Mesothelial cell of epicardium (in vitro differentiated cells): ENCODE measurements at places on chromosomes 7 and 10.

GRCh38 chr7:48528646-48529045, 357.4 kb downstream of the ABCA13 start:
- H3K4me1 ChIP-seq: peaks cover 8% of the 10 kb centered on the region
- no peaks in the 10 kb centered on the region for H3K27me3 ChIP-seq
- no peak overlapping the region for H3K27ac ChIP-seq

- no peak for DNase-seq
- no peak overlapping the region for H3K27ac ChIP-seq
- H3K36me3 ChIP-seq: peaks cover 18% of the 10 kb centered on the region
- no peak overlapping the region for H3K4me3 ChIP-seq
- no peaks in the 10 kb centered on the region for H3K4me1 ChIP-seq
These were observed 88.2 kb downstream of the BBS9 start for GRCh38 chr7:33217595-33217994.

GRCh38 chr7:49623943-49624342, 149.5 kb upstream of the VWC2 start:
- peaks cover 21% of the 10 kb centered on the region for H3K4me1 ChIP-seq
- H3K27me3 ChIP-seq: no peaks in the 10 kb centered on the region
- no peak overlapping the region for H3K4me3 ChIP-seq
- no peaks in the 10 kb centered on the region for H3K36me3 ChIP-seq

DNA sequence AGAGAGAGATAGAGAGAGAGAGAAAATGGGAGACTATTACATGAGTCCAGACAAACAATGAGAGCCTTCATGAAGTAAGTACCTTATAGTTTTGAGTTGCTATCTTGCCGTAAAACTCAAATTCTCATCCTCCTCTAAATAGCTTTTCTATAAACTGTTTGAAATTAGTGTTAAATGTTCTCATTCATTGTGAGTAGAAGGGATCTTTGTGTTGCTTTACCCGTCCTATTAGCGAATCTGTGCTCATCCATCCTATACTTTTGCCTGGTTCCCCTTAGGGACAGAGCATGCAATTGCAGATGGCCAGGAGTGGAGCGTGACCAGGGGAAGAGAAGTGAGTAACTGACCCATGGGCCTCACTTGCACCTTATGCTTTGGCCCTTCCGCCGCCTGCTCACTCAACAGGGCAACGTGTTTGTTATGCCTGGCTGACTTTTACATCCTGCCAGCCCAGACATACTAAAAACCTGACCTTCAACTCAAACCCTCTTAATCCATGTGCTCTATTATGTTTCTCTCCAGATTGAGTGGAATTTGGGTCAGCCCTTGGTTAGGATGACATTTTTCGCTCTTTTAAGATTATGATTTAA, 244.2 kb upstream of the YAE1 start:
- DNase-seq: no peak
- peaks cover 17% of the 10 kb centered on the region for H3K27me3 ChIP-seq
- H3K4me1 ChIP-seq: no peaks in the 10 kb centered on the region
- H3K36me3 ChIP-seq: no peaks in the 10 kb centered on the region

- no peak overlapping the region for H3K27ac ChIP-seq
- H3K4me1 ChIP-seq: peaks cover 4% of the 10 kb centered on the region
- H3K4me3 ChIP-seq: no peak overlapping the region
- no peaks in the 10 kb centered on the region for H3K36me3 ChIP-seq
- peaks cover 3% of the 10 kb centered on the region for H3K27me3 ChIP-seq
These were observed 789.0 kb downstream of the PHTF2 start for GRCh38 chr7:78587443-78588044.

DNA sequence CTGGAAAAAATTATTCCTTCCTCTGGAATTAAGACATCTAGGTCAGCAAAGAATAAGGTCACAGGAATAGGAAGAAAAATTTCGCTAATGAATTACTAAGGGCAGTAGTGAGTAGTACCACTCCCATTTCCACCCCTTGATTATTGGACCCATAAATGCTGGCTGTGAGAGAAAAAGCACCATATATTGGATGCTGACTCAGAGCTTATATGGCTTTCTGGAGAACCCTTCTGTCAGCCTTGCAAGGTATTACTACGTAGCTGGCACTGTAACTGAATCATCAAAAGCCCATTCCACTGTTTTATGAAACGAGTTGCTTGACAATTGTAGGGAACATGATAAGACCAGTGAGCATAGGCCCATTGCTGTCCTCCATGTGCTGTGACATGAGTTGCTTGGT, 179.3 kb downstream of the ATRNL1 start:
- H3K27ac ChIP-seq: no peak overlapping the region
- no peak for DNase-seq
- H3K27me3 ChIP-seq: no peaks in the 10 kb centered on the region
- H3K4me1 ChIP-seq: no peaks in the 10 kb centered on the region
- peaks cover 2% of the 10 kb centered on the region for H3K36me3 ChIP-seq

DNA sequence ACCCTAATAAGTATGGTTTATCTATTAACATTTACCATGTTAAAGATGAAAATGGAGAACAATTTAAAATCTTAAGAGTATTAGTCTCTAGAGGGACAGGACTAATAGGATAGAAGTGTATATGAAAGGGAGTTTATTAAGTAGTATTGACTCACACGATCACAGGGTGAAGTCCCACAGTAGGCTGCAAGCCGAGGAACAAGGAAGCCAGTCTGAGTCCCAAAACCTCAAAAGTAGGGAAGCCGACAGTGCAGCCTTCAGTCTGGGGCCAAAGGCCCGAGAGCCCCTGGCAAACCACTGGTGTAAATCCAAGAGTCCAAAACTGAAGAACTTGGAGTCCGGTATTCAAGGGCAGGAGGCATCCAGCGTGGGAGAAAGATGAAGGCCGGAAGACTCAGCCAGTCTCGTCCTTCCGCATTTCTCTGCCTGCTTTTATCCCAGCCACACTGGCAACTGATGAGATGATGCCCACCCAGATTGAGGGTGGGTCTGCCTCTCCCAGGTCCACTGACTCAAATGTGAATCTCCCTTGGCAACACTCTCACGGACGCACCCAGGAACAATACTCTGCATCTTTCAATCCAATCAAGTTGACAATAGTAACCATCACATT, 140.8 kb upstream of the FAM20C start:
- H3K27me3 ChIP-seq: peaks cover 31% of the 10 kb centered on the region
- no peak overlapping the region for H3K27ac ChIP-seq
- no peak for DNase-seq
- H3K36me3 ChIP-seq: no peaks in the 10 kb centered on the region
- H3K4me1 ChIP-seq: no peaks in the 10 kb centered on the region
- no peak overlapping the region for H3K4me3 ChIP-seq

DNA sequence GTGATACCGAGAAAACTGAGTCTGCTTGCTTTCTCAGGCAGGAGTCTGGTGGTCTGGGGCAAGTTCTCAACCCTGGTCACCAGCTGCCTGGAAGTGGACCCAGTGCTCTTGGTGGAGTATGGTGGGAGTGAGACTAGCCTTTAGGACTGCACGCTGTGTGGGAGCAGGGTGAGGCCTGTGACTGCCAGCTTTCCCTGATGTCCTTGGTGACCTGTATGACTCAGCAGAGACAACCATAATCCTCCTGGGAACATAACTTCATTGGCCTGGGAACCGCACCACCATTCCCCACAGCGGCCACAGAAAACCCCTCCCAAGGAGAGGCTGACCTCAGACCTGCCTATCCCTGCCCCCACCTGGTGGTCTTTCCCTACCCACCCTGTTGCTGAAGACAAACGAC, 139.5 kb upstream of the CHRM2 start:
- no peak overlapping the region for H3K4me3 ChIP-seq
- DNase-seq: no peak
- no peaks in the 10 kb centered on the region for H3K4me1 ChIP-seq
- H3K27me3 ChIP-seq: peaks cover 4% of the 10 kb centered on the region

- peak overlapping the region; percentile 70 for H3K27ac ChIP-seq
- H3K36me3 ChIP-seq: peaks cover 26% of the 10 kb centered on the region
- no peak for DNase-seq
- peaks cover 23% of the 10 kb centered on the region for H3K4me1 ChIP-seq
These were observed 9.0 kb downstream of the FAM204A start for GRCh38 chr10:118332948-118333710.

GRCh38 chr7:75555736-75556135, 63.6 kb downstream of the SPDYE5 start:
- no peak overlapping the region for H3K27ac ChIP-seq
- no peaks in the 10 kb centered on the region for H3K27me3 ChIP-seq
- peaks cover 30% of the 10 kb centered on the region for H3K36me3 ChIP-seq
- H3K4me3 ChIP-seq: no peak overlapping the region
- no peak for DNase-seq
- H3K4me1 ChIP-seq: no peaks in the 10 kb centered on the region

DNA sequence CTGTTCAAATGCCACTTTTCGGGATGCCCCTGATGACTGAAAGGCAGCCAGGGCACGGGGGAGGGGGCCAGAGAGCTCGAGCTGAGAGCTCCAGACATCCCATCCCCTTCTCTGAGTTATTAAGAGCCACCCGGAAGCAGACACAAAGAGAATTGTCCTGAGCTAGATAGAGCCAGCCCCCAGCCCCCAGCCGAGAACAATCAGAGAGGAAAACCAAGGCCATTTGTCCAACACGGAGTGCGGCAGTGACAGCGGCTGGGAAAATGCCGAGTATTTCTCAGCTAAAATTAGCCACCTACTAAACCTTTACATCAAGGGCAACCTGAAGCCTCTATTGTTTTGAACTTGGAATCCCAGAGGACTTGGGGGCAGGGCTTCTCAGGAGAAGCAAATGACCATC, 51.0 kb downstream of the UNC5B start:
- peaks cover 66% of the 10 kb centered on the region for H3K4me1 ChIP-seq
- peak overlapping the region; percentile 84 for H3K27ac ChIP-seq
- no peaks in the 10 kb centered on the region for H3K27me3 ChIP-seq
- no peaks in the 10 kb centered on the region for H3K36me3 ChIP-seq

- H3K27ac ChIP-seq: no peak overlapping the region
- H3K4me1 ChIP-seq: peaks cover 20% of the 10 kb centered on the region
- no peaks in the 10 kb centered on the region for H3K27me3 ChIP-seq
These were observed 129.5 kb downstream of the LHPP start for GRCh38 chr10:124591123-124591495.

GRCh38 chr7:14582010-14582409, 320.5 kb downstream of the DGKB start:
- no peaks in the 10 kb centered on the region for H3K27me3 ChIP-seq
- H3K27ac ChIP-seq: no peak overlapping the region
- H3K4me3 ChIP-seq: no peak overlapping the region
- no peaks in the 10 kb centered on the region for H3K4me1 ChIP-seq
- DNase-seq: no peak

- no peak for DNase-seq
- no peaks in the 10 kb centered on the region for H3K36me3 ChIP-seq
- H3K27ac ChIP-seq: no peak overlapping the region
- no peaks in the 10 kb centered on the region for H3K4me1 ChIP-seq
- H3K27me3 ChIP-seq: peaks cover 35% of the 10 kb centered on the region
These were observed 31.1 kb downstream of the RAMP3 start for GRCh38 chr7:45188736-45189135.

- no peak overlapping the region for H3K4me3 ChIP-seq
- H3K27me3 ChIP-seq: no peaks in the 10 kb centered on the region
- H3K36me3 ChIP-seq: peaks cover 16% of the 10 kb centered on the region
- no peak for DNase-seq
These were observed 224.6 kb downstream of the TNS3 start for GRCh38 chr7:47357361-47357760.

- H3K4me1 ChIP-seq: peaks cover 38% of the 10 kb centered on the region
- no peak for DNase-seq
These were observed 78.0 kb upstream of the C1GALT1 start for GRCh38 chr7:7104314-7104698.

GRCh38 chr10:75956624-75957023, 525.2 kb downstream of the LRMDA start:
- H3K4me3 ChIP-seq: no peak overlapping the region
- H3K4me1 ChIP-seq: peaks cover 16% of the 10 kb centered on the region

DNA sequence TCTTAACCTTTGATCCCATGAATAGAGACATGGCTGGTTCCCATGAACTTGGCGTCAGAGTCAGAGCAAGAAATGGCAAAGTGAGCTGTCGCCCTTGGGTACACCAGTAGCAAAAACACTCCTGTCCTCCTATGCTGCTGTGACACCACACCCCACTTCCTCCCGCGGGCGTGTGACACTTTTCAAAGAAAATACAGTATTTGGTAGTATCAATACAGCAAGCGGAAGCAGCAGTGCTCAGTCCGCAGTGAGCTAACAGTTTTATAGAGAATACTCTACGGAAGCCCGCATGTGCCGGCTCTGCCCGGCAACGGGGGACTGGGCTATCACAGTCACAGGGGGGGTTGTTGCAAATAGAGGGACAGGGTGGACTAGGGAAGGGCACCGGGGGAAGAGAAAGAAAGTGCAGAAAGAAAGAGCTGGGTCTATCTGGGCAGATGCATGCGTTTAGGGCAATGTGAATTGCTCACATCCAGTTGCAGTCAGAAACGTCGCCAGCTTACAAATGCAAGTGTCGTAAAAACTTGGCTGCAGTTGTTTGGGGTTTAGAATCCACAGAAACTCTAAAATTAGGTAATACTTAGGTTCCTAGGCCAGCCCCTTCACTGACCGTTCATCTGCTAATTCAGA, 49.8 kb downstream of the PRKCQ start:
- H3K36me3 ChIP-seq: no peaks in the 10 kb centered on the region
- DNase-seq: no peak
- H3K4me1 ChIP-seq: no peaks in the 10 kb centered on the region
- H3K27me3 ChIP-seq: peaks cover 30% of the 10 kb centered on the region

DNA sequence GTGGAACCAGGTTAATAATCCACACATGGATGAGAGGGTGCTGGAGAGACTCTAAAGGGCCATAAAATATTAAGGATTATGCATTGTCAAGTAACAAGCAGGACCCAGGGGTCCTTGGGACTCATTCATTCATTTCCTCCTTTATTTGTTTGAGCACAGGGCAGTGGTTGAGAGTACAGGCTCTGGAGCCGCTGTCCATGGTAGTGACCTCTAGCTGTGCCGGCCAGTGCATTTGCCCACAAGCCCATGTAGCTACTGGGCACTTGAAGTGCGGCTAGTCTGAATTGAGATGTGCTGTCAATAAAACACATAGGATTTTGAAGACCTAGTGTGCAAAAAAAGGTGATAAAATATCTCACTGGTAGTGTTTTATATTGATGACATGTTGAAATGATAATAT, 137.6 kb downstream of the C10orf105 start:
- no peaks in the 10 kb centered on the region for H3K36me3 ChIP-seq
- H3K4me1 ChIP-seq: no peaks in the 10 kb centered on the region
- no peak overlapping the region for H3K27ac ChIP-seq

DNA sequence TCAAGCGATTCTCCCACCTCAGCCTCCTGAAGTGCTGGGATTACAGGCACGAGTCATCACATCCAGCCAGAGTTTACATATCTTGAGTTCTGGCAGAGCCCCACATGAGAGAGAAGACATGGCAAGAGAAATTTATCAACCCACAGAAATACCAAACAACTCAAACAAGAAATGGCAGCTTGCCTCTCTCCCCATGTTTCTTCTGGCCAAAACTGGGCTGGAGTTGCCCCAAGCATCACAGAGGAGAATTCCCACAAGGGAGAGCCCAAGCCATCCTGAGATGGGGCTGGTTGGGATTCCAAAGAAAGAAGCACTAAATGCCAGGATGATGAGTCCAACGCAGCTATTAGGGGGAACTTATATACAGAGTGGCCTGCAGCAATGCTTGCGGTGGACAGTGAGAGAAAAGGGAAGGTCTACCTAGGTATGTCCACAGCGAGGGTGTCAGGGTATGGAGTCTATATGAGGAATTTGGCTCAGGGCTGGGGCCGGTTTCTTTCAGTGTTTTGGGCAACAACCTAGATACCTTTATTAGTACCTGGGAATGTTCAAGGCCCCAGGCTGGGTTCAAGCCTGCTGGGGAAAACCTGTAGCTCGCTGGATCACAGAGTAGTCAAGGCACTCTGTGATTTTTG, 14.5 kb upstream of the PAX4 start:
- DNase-seq: no peak
- H3K4me1 ChIP-seq: peaks cover 2% of the 10 kb centered on the region
- H3K27ac ChIP-seq: no peak overlapping the region
- no peaks in the 10 kb centered on the region for H3K36me3 ChIP-seq
- no peak overlapping the region for H3K4me3 ChIP-seq
- H3K27me3 ChIP-seq: no peaks in the 10 kb centered on the region
